ENCODE measurements at places on chromosomes 13 and 19.

- DNase-seq = no peak
Measured at GRCh38 chr19:31562966-31563612, 213.9 kb upstream of the TSHZ3 start.

DNA sequence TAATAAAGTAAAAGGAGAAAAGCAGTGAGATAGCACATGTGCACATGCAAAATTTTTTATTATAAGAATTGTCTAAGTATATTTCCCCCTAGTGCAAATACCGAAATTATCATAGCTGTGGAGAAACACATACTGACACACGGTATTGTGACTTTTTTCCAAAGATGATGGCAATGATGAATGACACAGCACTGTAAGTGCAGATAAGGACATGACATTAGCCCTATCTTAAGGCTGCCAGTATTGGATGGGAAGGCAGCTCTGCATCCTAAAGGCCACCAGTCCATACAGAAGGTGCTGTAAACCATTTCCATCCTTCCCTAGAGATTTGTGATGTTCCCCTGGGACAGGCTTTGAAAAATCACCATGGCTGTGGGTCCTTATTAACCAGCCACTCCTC lies 11.5 kb upstream of the MICU2 start:
- DNase-seq = no peak

- no peak for DNase-seq
Measured at GRCh38 chr13:33345842-33346241, 60.3 kb upstream of the STARD13 start.

DNA sequence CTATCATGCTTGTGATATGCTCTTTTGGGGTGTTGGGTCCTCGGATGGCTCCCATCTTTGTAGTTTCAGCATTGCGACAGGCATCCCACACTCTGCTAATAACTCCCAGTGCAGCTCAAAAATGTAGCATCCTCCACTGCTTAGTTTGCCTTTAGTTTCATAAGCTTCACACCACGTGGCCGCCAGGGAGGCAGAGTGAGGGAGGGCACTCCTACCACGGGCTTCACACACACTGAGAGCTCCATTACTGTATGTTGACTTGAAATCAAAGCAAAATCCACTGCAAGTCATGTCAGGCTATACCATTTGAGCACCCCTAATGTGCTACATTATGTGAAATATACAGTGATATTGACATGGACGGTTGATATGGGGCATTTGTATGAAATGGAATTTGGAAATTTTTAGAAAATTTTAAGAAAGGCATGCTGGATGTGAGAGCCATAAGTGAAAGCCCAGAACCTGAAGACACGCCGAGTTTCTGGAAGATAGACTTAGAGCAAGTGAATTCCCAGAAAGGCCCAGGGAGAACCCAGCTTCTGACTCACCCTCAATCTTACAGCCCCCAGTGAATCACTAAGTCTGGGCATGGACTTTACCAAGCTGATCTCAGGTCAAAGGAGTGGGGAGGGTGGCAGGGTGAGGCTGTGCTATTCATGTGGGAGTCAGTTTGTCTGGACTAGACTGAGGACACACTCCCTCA lies 94.1 kb downstream of the HSPH1 start:
- DNase-seq = no peak

DNA sequence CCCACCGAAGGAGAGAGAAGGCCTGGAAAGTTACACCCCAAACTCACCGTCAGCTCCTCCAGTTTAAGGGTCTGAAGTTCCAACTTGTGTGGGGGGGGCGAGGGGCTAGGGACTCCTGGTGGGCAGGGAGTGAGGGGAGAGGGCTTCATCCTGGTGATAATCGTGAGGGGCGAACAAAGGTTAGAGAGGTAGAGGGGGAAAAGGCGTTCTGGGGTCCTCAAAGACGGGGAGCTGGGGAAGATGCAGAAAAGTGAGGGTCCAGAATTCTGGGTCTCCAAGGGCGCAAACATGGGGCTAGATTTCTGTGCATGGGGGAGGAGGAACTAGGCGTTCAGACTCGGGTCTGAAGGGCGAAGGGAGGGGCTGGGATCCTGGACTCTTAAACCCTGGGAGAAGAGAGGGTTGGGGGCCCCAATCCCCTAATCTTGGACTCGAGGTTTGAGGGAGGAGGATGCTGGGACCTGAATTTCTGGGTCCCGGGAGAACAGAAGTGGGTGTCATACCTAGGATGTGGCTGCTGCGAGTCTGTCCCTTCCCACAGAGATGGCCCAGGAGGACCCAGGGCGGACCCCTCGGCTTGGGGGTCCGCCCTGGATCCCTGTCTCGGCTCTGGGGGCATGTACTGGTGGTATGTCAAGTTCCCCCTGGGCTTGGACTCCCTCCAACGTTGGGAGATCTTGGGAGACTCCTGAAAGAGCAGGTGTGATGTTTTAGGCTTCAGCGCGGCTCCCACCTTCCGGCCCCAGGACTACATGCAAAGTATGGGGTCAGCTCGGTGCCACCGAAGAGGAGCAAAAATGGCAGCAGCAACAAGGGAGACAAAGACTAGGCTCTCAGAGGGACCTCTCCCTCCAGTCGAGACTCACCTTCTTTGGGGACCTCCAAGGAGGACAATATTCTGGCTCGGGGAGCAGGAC lies 4.5 kb downstream of the MAMSTR start:
- no peak for DNase-seq
